ENCODE measurements at places on chromosomes 6 and 20.

GRCh38 chr6:131258816-131259476 is 123.7 kb downstream of the AKAP7 start:
- no peak for DNase-seq

- no peak for DNase-seq
Measured at GRCh38 chr6:132931936-132932514, 117.7 kb downstream of the RPS12 start.

DNA sequence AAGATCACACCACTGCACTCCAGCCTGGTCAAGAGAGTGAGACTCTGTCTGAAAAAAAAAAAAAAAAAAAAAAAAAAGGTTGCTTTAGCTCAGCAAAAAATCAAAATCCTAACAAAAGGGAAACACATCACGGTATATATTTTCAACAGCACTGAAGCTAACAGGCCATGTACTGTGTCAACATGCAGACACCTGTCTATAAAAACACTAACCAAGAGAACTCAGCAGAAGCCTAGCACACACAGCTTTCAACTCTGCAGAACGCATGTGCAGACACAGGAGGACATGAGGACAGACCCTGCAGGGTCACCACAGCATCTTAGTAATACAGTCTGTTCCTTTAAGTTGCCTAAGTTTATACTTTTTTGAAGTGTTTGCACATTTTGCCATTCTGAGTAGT is 13.5 kb downstream of the NINL start:
- no peak for DNase-seq

DNA sequence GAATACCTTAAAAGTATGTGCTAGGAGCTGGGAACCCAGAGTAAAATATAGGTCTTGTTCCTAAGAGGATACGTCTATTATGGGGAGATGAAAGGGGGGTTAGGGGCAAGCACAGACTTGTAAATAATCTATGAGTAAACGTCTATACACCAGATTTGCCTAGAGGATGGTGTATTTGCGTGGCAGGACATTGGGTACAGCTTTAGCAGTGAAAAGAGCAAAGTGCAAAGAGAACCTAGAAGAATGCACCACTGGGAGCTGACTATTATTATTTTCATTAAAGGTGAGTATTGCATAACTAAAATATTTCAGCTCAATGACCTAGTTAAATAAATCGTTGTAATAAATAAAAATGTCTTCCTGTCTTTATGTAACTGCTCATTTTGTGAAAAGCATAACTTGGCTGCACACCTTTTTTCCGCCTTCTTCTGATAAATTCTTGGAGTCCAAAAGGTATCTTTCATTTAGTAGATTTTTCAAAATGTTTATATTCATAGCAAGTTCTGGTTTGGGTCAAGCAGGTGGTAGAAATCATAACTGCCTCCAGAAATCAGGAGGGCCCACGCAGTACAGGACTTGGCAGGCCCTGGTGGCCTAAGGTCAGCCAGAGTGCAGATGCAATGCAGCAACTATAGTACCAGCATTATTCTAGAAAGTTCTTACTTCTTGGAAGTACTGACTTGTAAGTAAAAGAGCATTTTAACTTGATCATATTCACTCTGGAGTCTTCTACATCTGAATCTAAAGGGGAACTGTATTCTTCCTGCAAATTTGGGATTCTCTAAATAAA is 357.2 kb downstream of the PLCB1 start:
- DNase-seq, result no peak

- DNase-seq, result peak; percentile 10
Measured at GRCh38 chr20:19701429-19701828, 56.6 kb upstream of the RIN2 start.

Data from CD8-positive, alpha-beta T cell (primary cell).